ENCODE measurements at places on chromosomes 5 and 9. TPM values are rescaled to one million over a fixed set of nuclear protein-coding genes. Genes with fewer than 3 reads are reported as not detected.

CARD9 gene
- 7.9 TPM for total RNA-seq

MYOT gene
- 15.9 TPM for total RNA-seq

HTR4 gene
- total RNA-seq = 0.27 TPM

OR2Y1 gene
- total RNA-seq = not detected

MSMP gene
- 2.3 TPM for total RNA-seq

ZFP37 gene
- 22.7 TPM for total RNA-seq

GOLPH3 gene
- 62.5 TPM for total RNA-seq

INSYN2B gene
- 0.49 TPM for total RNA-seq

LCNL1 gene
- total RNA-seq = 1.2 TPM

APBA1 gene
- total RNA-seq = 24.6 TPM

SPATA31E1 gene
- total RNA-seq = not detected

LHX2 gene
- 47.3 TPM for total RNA-seq

SAXO1 gene
- total RNA-seq = 0.05 TPM

NR3C1 gene
- 55.9 TPM for total RNA-seq

Data from camera-type eye (tissue), 1 donor.